ENCODE measurements at places on chromosomes 11 and 22.

- DNase-seq = no peak
These were observed 27.0 kb upstream of the RBFOX2 start for GRCh38 chr22:36055376-36056295.

GRCh38 chr11:122038543-122038942 lies 77.5 kb downstream of the BLID start:
- peak; percentile 89 for DNase-seq

- DNase-seq = no peak
These were observed 637.8 kb downstream of the NTM start for GRCh38 chr11:132008226-132008625.

DNA sequence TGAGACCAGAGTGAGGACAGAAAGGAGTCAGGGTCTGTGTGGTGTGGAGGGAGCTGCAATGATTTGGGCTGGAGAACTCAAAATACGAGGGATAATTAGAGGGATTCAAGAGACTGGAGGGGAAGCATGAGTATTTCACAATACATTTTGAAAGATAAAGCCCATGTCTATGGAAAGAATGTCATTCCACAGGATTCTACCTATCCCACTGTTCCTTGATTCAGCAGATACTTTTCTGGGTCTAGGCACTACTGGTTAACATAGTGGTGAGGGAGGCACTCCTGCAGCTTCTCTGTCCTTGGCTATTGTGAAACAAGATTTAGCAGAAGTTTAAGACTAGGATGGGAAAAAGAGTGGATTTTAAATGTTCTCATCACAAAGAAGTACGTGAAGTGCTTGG lies 72.9 kb upstream of the RASSF10 start:
- peak; percentile 62 for DNase-seq

DNA sequence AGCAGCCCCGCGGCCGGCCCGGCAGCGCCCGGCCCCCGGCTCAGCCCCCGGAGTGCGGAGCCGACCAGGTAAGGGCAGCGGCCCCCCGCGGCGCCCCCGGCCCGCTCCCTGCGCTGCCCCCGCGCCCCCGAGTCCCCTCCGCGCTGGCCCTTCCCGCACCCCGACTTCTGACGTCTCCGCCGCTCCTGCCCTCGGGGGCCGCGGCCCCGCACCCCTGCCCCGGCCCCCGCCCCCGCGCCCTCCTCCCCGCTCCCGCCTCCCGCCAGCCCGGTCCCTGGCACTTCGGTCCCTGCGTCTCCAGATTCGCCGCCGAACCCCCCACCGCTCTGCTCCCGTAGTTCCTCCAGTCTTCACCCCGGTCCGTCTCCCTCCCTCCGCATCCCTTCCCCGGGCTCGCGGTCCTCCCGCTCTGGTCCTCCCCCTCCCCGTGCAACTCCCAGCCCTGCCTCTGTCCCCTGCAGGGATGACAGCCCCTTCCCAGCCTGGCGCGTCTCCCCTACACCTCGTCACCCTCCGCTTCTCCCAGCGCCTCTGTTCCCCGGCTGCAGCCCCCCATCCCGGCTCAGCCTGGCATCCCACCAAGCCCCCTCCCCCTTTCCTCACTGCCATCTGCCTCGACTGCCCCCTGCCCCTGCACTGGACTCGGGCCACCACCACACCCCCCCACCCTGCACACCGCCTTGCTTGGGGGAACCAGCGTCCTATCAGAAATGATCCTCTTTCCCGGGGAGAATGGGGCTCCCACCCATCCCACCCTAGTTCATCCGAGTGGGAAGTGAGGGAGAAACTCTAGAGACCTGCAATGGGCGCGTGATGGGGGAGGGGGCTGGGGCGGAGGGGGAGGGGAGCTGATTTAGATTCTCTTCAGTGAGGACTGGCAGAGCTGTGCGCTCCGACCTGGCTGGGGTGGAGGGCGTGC lies 531 bp downstream of the GRIK4 start:
- no peak for DNase-seq

DNA sequence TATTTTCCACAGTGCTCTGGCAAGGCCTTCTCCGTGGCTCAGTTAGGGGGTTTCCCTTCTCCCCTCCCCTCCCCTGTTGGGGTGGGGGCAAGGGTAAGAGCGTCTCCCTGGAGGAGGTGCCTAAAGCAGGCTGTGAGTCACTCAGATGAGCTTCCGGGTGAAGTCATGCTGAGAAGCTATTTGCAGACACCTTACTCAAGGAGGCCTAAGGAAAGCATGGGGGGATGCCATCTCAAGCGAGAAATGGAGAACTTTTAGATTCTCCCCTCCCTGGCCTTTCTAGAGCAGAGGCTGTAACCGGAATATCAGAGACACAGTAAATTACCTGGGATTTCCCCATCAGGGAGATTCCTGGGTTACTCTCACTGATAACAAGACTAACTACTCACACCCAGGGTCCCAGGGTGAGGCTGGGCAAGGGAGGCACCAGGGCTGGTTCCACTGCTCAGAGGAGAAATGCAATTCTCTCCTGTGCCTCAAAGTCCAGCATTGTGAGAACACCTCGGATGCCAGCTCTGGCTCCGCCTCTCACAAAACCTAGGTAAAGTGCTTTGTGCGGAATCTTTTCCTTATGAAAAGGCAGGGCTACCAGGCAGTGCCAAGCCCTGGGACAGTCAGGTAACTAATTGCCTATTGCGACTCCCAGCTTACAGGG lies 123.6 kb downstream of the ABTB2 start:
- peak; percentile 71 for DNase-seq

GRCh38 chr11:105520706-105521345 lies 89.0 kb upstream of the GRIA4 start:
- no peak for DNase-seq

DNA sequence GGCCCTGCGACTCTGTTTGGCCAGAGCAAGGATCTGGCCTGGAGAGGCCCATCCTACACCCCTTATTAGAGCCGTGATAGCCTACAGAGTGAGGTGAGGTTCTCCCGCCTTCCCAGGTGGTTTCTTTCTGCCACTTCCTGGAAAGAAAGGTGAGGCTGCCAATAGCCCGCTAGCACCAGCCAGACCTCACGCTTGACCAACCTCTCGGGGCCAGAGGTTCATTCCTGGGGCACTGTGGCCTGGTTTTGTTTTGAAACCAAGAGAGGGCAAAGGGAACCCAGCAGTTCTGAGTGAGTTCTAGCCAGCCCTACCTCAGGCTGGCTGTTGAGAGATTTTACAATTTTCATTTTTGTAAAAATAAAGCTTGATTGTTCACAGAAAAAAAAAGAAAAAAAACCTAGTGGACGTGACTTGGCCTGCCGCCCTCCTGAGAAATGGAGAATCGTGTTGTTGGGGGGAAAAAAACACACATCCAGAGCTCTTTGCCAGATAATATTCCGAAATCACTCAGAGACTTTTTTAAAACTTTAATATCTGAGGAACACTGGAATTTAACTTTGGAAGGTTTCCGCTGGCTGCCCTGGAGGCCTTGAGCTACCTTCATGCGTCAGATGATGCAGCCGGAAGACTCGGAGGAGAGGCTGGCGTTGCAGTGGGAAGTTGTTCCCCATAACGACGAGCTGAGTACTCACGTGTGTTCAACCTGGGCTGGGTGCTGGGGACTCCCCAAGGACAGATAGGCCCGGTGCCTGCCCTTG lies 84.5 kb downstream of the BCR start:
- DNase-seq = no peak

GRCh38 chr11:40642284-40642683 lies 817.2 kb downstream of the LRRC4C start:
- DNase-seq = no peak

DNA sequence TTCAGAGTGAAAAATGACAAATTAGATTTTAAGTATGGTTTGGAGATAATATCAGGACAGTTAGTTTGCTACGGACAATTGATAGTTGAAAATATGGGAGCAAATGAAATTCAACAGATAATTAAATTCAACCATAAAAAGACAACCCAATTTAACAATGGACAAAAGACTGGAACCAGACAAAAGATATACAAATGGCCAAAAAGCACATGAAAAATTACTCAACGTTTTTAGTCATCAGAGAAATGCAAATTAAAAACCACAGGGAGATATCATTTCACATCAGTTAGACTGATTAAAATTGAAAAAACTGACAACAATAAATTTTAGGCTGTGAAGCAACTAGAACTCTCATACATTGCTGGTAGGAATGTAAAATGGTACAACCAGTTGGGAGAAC lies 27.2 kb downstream of the SIK2 start:
- DNase-seq = peak; percentile 62

Data from amniotic epithelial cell (primary cell).